ENCODE measurements at places on chromosomes 4 and X.

- DNase-seq: no peak
- no peaks in the 10 kb centered on the region for H3K4me1 ChIP-seq
- no peaks in the 10 kb centered on the region for H3K36me3 ChIP-seq
- peak overlapping the region; percentile 74 for H3K27ac ChIP-seq
- no peak overlapping the region for H3K4me3 ChIP-seq
Observed at GRCh38 chr4:40193578-40193977, 3.3 kb upstream of the RHOH start.

DNA sequence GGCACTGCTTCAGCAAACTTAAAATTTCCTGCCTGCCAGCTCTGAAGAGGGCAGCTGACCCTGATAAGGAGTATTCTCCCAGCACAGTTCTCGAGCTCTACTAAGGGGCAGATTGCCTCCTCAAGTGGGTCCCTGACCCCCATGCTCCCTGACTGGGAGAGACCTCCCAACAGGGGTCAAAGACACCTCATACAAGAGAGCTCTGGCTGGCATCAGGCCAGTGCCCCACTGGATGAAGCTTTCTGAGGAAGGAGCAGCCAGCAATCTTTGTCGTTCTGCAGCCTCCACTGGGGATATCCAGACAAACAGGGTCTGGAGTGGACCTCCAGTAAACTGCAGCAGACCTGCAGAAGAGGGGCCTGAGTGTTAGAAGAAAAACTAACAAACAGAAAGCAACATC is 1118.3 kb upstream of the ADGRL3 start:
- no peak for DNase-seq
- H3K36me3 ChIP-seq: no peaks in the 10 kb centered on the region
- H3K27ac ChIP-seq: no peak overlapping the region
- H3K4me1 ChIP-seq: no peaks in the 10 kb centered on the region
- no peaks in the 10 kb centered on the region for H3K27me3 ChIP-seq

GRCh38 chr4:30770812-30771211 is 50.6 kb downstream of the PCDH7 start:
- peaks cover 24% of the 10 kb centered on the region for H3K4me1 ChIP-seq
- no peaks in the 10 kb centered on the region for H3K27me3 ChIP-seq
- H3K27ac ChIP-seq: no peak overlapping the region
- DNase-seq: no peak
- no peak overlapping the region for H3K4me3 ChIP-seq

DNA sequence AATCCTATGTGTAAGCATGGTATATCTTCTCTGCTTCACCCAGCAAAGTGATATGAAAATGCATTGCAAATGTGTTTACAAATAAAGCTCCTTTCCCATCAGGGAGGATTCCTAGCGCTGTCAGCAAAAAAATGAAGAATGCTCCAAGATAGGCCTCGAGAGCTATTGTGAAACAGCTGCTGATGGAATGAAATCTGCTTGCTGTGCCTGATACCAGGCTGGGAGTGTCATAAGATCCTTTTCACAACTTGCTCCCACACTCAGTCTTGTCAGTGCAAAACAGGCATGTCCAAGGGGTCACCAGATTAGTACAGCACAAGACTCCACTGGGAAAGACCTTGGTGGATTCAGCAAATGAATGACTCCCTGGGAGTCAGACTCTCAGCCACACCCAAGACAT is 34.1 kb downstream of the HNRNPH2 start:
- no peaks in the 10 kb centered on the region for H3K27me3 ChIP-seq
- H3K4me1 ChIP-seq: no peaks in the 10 kb centered on the region
- DNase-seq: no peak
- H3K27ac ChIP-seq: no peak overlapping the region

GRCh38 chrX:113558576-113558975 is 717.9 kb upstream of the AMOT start:
- no peaks in the 10 kb centered on the region for H3K36me3 ChIP-seq
- H3K27me3 ChIP-seq: no peaks in the 10 kb centered on the region
- no peak for DNase-seq
- H3K27ac ChIP-seq: no peak overlapping the region
- no peaks in the 10 kb centered on the region for H3K4me1 ChIP-seq

GRCh38 chr4:71232846-71233245 is 106.0 kb upstream of the SLC4A4 start:
- H3K27me3 ChIP-seq: no peaks in the 10 kb centered on the region
- no peak for DNase-seq
- no peaks in the 10 kb centered on the region for H3K36me3 ChIP-seq

GRCh38 chr4:23654791-23655190 is 235.1 kb downstream of the PPARGC1A start:
- H3K4me1 ChIP-seq: no peaks in the 10 kb centered on the region
- H3K27me3 ChIP-seq: no peaks in the 10 kb centered on the region
- H3K27ac ChIP-seq: no peak overlapping the region
- H3K4me3 ChIP-seq: no peak overlapping the region

DNA sequence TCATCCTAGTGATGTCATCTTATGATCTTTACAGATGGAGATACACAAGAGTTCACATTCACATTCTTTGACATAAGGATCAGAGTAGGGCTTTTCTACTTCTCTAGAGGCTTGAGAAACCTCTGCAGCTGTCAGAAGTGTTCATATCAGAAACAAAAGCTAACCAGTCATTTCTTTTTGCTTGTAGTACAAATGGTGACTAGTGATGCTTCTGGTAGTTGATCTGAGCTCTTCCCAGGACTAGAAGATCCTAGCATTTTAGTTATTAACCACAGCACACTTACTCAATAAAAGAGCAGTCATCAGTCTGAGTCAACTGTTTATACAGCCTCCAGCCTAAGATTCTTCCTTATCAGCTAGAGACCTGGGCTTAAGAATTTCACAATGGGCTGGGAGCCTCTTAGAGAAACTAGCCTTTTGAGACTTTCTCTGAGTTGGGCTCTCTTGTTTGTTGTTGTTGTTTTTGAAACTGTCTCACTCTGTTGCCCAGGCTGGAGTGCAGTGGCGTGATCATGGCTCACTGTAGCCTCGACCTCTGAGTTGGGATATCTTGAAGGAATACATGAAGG is 84.1 kb downstream of the TMEM164 start:
- no peaks in the 10 kb centered on the region for H3K36me3 ChIP-seq
- no peak for DNase-seq
- H3K4me1 ChIP-seq: peaks cover 21% of the 10 kb centered on the region
- no peaks in the 10 kb centered on the region for H3K27me3 ChIP-seq
- no peak overlapping the region for H3K4me3 ChIP-seq

DNA sequence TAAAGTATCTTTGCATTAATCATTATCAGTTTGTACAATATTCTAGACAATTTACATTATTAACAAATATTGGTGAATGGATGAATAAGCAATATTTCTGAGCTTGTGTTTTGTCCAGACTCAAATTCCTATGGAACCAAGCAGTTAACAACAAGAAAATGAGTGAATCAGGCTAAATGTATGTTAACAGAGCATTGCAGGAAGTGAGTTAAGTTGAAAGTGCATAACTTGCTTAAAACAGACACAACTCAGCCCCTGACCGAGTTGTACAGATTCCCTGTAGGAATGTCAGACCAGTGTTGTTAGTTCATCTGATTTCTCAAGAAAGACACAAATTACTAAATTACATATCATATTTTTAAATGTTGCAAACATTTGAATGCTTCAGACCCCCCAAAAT is 23.7 kb upstream of the CSN1S1 start:
- no peak overlapping the region for H3K4me3 ChIP-seq
- H3K27me3 ChIP-seq: no peaks in the 10 kb centered on the region
- no peaks in the 10 kb centered on the region for H3K4me1 ChIP-seq
- no peaks in the 10 kb centered on the region for H3K36me3 ChIP-seq

DNA sequence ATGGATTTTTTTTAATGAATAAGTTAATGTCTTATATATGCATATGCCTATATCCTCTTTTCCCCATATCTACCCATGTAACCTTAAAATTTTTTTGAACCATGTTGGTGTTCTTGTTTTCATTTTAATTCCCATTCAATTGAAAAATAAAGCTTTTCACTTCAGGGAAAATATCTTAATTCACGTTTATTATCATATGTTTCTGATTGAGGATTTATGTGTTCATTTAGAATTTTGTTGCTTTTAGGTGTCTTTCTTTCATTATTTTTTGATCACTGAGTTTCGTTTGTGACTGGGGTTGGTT is 29.1 kb downstream of the HADH start:
- no peak for DNase-seq
- H3K4me1 ChIP-seq: no peaks in the 10 kb centered on the region
- H3K36me3 ChIP-seq: no peaks in the 10 kb centered on the region

GRCh38 chr4:52932591-52933470 is 70.7 kb downstream of the RASL11B start:
- H3K4me1 ChIP-seq: no peaks in the 10 kb centered on the region
- H3K27ac ChIP-seq: no peak overlapping the region
- DNase-seq: no peak

- no peaks in the 10 kb centered on the region for H3K27me3 ChIP-seq
- no peak for DNase-seq
- no peak overlapping the region for H3K4me3 ChIP-seq
- H3K4me1 ChIP-seq: no peaks in the 10 kb centered on the region
- H3K36me3 ChIP-seq: no peaks in the 10 kb centered on the region
- no peak overlapping the region for H3K27ac ChIP-seq
Observed at GRCh38 chrX:37716602-37717001, 31.0 kb downstream of the XK start.

DNA sequence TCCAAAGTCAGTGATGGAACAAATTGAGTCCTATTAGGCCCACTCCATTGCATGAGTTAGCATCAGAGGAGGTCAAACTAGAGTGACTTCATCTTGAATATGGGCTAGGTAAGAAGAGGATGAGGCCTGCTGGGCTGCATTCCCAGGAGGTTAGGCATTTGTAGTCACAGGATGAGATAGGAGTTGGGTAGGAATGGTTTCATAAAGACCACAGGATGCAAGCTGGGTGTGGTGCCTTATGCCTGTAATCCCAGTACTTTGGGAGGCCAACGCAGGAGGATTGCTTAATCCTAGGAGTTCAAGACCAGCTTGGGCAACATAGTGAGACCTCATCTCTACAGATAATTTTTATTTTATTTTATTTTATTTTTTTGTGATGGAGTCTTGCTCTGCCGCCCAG is 26.8 kb downstream of the PDGFRA start:
- H3K27me3 ChIP-seq: no peaks in the 10 kb centered on the region
- no peaks in the 10 kb centered on the region for H3K36me3 ChIP-seq
- H3K4me3 ChIP-seq: no peak overlapping the region
- H3K4me1 ChIP-seq: peaks cover 4% of the 10 kb centered on the region

- H3K27ac ChIP-seq: no peak overlapping the region
- no peaks in the 10 kb centered on the region for H3K36me3 ChIP-seq
- H3K4me1 ChIP-seq: no peaks in the 10 kb centered on the region
Observed at GRCh38 chrX:96182366-96182765, 502.3 kb upstream of the DIAPH2 start.

- H3K4me3 ChIP-seq: no peak overlapping the region
- H3K4me1 ChIP-seq: no peaks in the 10 kb centered on the region
- no peaks in the 10 kb centered on the region for H3K36me3 ChIP-seq
- no peaks in the 10 kb centered on the region for H3K27me3 ChIP-seq
- no peak overlapping the region for H3K27ac ChIP-seq
- DNase-seq: no peak
Observed at GRCh38 chrX:23759821-23760220, 16.7 kb upstream of the ACOT9 start.

GRCh38 chr4:121776610-121777401 is 11.8 kb upstream of the SMIM43 start:
- no peaks in the 10 kb centered on the region for H3K4me1 ChIP-seq
- no peaks in the 10 kb centered on the region for H3K36me3 ChIP-seq

GRCh38 chr4:146428298-146428697 is 93.4 kb downstream of the SLC10A7 start:
- no peak overlapping the region for H3K4me3 ChIP-seq
- no peak overlapping the region for H3K27ac ChIP-seq
- H3K36me3 ChIP-seq: no peaks in the 10 kb centered on the region

- no peak overlapping the region for H3K27ac ChIP-seq
- H3K36me3 ChIP-seq: no peaks in the 10 kb centered on the region
- DNase-seq: no peak
- no peaks in the 10 kb centered on the region for H3K27me3 ChIP-seq
- H3K4me3 ChIP-seq: no peak overlapping the region
Observed at GRCh38 chrX:2594491-2594890, 93.7 kb upstream of the DHRSX start.

DNA sequence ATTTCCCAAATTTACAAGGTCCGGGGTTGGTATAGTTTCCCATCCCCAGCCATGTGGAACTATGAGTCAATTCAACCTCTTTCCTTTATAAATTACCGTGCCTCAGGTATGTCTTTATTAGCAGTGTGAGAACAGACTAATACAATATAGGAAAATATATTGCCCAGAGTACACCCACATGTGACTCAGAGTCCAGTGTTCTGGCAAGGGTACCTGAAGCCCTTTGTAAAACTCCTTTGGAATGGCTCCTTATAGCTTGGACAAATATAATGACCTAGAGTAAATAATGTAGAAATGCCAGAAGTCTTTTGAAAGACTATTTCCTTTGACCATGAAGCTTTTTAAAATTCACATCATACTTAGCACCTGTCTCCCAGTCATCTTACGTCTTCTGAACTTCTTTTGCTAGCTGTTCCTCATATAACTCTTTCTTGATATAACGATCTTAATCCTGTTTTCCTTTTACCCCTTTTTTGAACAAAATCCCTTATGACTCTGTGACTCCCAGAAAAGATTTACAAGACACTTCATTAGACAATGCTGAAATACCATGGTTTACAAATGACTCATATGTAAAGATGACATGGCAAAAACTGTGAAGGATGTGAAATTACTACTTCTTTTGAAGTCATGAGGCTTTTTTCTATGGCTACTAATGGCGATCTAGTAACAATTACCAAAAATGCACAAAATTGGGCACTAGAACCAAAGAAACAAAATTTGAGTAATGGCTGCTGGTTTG is 408.9 kb downstream of the NAP1L3 start:
- no peaks in the 10 kb centered on the region for H3K36me3 ChIP-seq
- no peak for DNase-seq
- no peaks in the 10 kb centered on the region for H3K27me3 ChIP-seq
- H3K4me3 ChIP-seq: no peak overlapping the region
- H3K27ac ChIP-seq: no peak overlapping the region

DNA sequence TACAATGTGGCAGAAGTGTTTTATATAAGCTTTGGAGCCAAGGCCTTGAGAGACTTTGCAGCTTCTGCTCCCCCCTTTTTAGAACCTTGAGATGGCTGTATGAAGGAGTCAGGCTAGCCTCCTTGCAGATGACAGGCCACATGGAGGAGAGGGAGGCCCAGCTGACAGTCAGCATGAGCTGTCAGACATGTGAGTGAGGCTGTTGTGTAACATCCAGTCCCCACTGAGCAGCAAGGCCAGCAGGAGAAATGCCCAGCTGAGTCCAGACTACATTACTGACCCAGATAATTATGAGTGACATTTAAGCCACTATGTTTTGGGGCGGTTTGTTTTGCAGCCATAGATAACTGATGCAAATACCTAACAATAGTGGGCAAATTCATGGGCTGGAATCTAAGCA is 515.3 kb upstream of the ARX start:
- no peak overlapping the region for H3K27ac ChIP-seq
- no peak for DNase-seq
- no peak overlapping the region for H3K4me3 ChIP-seq
- no peaks in the 10 kb centered on the region for H3K4me1 ChIP-seq
- H3K36me3 ChIP-seq: no peaks in the 10 kb centered on the region
- H3K27me3 ChIP-seq: no peaks in the 10 kb centered on the region

GRCh38 chr4:153553819-153554170 is 87.6 kb downstream of the TMEM131L start:
- H3K4me1 ChIP-seq: peaks cover 11% of the 10 kb centered on the region
- DNase-seq: no peak
- peak overlapping the region; percentile 33 for H3K27ac ChIP-seq

All from esophagus squamous epithelium (tissue), 5 donors.